ENCODE measurements at places on chromosomes 4 and X.

- no peak for DNase-seq
Measured at GRCh38 chrX:115560978-115561604, at the start of gene PLS3. TSS of gene PLS3 (plus strand) at chrX:115561174. CDS start at chrX:115610251, 49,077 bp downstream.

GRCh38 chr4:108589961-108590360 lies 30.4 kb upstream of the RPL34 start:
- DNase-seq: no peak

DNA sequence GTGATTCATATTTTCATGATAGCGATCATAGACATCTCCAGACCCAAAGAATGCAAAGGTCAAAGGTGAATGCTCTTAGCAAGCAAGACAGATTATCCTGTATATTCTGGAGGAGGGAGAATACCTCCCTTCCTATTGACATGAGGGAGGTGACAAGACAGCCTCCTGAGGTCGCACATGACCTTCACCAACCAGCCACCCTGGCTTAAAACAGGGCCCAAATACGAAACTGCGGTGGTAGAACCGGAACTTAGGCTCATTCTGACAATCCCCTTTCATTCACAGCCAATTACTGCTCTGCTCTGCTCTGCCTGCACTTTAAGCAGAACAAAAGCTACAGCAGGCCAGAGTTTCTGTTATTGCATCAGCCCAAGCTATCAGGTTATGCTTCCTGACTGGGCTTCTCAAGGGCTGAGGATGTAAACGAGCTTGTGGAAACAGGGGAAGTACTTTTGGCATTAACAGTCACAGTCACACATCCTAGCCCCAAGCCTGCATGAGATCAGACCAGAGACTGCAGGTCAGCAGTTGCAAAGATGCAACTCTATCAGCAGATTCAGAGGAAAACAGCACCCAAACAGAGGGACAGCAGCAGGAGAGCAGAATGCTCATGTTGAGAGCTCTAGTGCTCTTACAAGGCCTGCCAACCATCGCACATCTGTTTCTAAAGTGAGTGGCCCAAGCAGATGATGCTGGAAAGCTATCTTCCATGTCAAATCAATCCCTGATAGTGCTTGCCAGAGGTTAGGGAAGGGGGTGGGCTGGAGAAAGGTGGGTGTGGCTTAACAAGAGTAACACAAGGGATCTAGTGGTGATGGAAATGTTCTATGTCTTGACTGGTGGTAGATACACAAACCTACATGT lies 51.3 kb upstream of the MAP3K15 start:
- peak; percentile 33 for DNase-seq

DNA sequence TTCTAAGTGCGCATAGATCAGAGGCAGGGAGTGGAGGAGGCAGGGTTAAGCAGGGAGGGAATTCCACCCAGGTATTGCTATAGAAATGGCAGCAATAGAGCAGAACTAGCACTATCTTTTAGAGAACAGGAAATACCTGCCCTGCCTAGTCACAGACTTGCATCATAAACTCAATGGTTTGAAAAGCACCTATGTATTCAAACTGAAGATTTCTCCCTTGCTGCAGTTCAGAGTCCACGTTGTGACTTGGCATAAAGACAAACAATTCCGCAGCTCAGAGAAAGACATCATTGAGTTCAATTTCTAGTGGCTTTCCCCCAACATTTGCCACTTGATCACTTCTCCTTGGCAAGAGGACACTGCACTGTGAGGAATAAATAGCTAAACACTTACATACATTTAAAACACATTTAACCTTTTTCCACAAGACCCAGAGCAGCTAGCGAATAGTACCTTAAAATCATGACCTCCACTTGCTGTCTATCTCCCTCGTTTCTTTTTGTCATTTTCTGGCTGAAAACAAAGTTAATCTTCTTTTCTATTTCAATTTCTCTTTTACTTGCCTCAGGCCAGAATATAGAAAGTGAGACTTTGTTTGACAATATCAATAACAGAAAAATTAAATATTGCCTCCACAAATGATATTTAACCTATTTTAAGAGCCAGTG lies 42.4 kb downstream of the SLC7A11 start:
- DNase-seq: no peak

DNA sequence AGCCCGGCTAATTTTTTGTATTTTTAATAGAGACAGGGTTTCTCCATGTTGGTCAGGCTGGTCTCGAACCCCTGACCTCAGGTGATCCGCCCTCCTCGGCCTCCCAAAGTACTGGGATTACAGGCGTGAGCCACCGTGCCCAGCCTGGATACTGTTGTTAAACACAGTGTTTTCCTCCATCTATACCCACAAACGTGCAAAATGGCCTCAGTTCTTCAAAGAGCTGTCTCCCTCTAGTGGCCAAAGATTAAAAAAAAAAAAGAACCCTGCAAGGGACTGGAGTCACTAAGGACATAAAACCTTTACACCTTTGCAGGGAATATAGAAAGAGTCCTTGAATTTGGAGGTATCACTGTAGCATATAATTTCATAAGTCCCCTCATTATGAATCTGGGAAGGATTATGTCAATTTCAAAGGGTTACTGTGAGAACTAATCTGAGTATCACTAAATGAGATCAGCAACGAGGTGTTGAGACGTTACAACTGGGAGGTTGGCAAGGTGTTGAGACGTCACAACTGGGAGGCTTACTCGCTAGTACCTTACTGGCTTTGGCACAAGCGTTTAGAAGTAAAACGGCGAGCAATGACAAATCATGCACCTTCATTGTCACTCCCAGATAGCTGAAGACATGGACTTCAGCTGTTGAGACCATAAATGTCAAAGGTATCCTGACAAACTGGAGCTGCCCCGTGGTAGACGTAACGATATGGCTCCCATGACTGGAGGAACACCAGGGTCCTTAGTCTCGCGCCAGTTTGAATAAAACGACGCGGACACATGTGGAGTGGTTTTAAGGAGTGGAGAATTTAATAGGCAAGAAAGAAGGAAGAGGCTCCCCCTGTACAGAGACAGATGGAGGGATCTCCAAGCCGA lies 33.4 kb upstream of the ENPP6 start:
- no peak for DNase-seq

DNA sequence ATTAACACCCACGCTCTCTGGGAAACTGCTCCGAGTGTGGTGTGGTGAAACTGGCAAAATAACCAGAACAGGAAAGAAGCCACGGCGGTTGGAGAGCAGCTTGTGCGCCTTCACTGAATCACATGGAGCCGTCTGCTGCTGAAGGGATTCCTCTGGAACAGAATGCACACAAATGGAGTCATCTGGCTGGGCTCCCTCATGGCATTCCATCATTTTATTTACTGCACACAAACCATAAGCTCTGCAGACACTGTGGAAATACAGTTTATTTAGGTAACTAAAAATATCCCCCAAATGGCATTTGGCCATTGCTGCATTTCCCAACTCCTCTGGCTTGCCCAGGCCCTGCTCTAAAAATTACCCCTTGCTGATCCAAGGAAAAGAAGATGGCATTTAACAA lies 187.0 kb upstream of the S100G start:
- DNase-seq: no peak

Data from activated naive CD4-positive, alpha-beta T cell treated with Interleukin-2 at 50 U/mL for 16 hours (primary cell).